Stimulated activated CD4-positive, alpha-beta T cell treated with anti-CD3 and anti-CD28 coated beads, Interleukin-15, amount 100 ng/mL, for 1 hour (primary cell): ENCODE measurements at places on chromosomes 1 and 21.

GRCh38 chr21:39863111-39863510, 4.1 kb upstream of the PCP4 start:
- DNase-seq: no peak

DNA sequence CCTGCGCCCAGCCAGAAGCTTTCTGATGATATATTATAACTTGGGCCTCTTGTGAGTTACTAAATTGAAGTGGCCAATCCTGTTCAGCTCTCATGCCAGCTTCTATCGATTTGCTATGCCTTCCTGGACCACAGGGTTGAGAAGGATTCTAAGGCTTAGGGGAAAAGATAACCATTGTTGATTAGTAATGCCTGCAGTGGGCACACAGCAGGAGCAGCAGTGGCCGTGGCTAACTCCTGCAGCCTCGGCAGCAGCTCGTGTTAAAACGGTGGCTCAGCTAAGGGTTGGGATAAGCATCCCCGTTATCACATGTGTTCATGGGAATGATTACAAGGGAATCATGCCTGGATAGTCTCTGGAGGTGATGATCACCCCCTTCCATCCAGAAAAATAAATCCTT, 20.5 kb upstream of the KCNE2 start:
- no peak for DNase-seq

GRCh38 chr1:180947901-180948640, 35.4 kb downstream of the KIAA1614 start:
- DNase-seq: no peak

GRCh38 chr1:183622013-183622412, 13.6 kb downstream of the ARPC5 start:
- no peak for DNase-seq

- DNase-seq: no peak
Observed at GRCh38 chr1:81126989-81127581, 673.6 kb upstream of the ADGRL2 start.

DNA sequence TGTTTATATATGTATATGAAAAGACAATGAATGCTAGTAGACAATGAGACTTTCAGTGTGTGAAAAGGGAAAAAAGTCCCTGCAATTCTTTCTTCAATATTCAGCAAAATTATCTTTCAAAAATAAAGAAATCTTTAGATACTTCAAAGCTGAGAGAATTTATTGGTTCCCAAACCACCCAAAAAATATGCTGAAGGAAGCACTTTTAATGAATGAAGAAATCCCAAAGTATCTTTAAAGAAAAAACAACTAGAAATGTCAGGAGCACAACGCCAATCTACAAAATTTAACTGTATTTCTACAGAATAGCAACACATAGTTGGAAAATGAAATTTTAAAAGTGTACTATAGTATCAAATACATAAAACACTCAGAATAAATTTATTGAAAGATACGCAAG, 142.3 kb upstream of the CHRM3 start:
- DNase-seq: no peak

DNA sequence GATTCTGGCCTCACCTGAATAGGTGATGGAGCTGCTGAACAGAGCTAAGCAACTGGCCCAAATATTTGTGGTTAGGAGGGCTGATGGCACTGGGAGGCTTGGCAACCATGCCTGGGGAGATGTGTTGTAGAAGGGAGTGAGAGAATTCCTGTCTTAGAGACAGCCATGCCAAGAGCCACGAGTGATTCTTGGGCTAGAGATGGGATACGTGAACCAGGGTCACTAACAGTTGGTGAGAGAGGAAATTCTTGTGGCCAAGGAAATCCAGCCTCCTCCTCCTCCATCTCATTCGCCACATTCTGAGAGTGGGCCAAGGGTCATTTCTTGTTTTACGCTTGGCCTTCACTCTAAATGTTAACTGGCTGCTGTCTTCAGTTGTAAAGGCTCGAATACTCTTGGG, 46.3 kb downstream of the NGF start:
- DNase-seq: no peak

DNA sequence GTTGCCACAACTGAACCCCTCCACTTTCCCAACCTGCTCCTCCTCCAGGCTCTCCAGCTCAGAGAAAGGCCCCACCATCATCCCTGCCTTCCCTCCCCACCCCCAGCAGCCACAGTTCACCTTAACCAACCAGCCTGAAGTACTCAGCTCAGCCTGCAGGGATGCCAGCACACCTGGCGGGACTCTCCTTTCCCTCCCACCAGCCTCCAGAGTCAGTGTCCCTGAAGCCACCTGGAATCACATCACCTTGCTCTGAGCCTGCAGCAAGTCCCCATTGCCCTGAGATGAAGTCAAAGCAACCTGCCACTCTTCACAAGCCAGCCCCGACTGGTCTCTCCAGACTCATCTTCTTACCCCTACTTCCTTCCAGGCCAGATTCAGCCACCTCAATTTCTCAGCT, 26.2 kb upstream of the ZC3H12A start:
- no peak for DNase-seq

DNA sequence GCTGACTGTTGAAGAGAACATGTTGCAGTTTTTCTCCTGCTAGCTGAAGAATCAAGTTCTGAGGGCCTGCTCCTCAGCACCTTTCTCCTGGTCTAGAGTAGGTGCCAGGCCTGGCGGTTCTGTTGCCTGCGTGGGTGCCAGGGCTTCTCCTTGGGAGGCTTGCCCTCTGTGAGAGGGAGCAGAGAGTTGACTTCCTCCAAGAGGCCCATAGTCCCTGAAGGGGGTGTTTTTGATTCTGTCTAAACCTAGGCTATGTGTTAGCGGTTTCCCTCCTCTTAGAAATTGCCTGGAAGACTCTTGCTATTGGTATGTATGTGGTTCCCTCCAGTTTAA, 312 bp upstream of the APOBEC4 start:
- DNase-seq: no peak

DNA sequence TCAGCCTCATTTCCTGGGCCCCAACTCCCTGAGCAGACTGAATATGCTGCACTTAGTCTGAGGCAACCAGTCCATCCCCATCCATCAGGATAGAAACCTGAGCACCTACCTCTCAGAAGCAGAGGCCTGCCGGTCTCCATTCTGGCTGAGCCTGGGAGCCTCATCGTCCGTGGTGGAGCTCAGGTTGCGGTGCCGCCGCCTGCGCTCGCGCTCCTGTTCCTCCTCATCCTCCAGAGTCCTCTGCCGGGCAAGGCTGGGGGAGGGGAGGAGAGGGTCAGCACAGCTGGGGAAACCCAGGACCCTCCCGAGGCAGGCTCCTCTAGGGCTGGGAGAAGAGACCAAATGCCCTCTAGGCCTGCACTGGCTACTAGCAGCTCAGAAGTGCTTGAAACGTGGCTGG, 10.1 kb downstream of the LAD1 start:
- no peak for DNase-seq

GRCh38 chr1:112850034-112850757, 105.8 kb downstream of the SLC16A1 start:
- no peak for DNase-seq

DNA sequence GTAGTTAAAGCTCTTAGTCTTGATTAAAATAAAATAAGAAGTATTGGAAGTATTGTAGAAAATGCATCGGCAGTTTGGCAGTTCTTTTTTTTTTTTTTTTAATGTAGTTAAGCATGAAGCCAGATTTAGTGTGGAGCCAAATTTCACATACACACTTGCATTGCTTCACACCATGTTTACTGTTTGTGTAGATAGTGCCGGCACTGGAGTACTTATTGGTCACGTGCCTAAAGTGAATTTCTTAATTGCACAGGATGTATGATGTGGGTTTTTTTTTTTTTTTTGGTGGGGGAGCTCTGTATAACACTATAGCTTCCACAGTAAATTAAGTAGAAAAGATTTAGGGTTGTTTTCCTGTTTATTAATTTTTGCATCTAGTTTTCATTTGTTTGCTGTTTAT, 21.2 kb upstream of the TMEM61 start:
- DNase-seq: no peak

GRCh38 chr1:150005606-150006005, 4.9 kb downstream of the OTUD7B start:
- no peak for DNase-seq

GRCh38 chr1:43849670-43850069, 83.9 kb upstream of the ARTN start:
- no peak for DNase-seq

DNA sequence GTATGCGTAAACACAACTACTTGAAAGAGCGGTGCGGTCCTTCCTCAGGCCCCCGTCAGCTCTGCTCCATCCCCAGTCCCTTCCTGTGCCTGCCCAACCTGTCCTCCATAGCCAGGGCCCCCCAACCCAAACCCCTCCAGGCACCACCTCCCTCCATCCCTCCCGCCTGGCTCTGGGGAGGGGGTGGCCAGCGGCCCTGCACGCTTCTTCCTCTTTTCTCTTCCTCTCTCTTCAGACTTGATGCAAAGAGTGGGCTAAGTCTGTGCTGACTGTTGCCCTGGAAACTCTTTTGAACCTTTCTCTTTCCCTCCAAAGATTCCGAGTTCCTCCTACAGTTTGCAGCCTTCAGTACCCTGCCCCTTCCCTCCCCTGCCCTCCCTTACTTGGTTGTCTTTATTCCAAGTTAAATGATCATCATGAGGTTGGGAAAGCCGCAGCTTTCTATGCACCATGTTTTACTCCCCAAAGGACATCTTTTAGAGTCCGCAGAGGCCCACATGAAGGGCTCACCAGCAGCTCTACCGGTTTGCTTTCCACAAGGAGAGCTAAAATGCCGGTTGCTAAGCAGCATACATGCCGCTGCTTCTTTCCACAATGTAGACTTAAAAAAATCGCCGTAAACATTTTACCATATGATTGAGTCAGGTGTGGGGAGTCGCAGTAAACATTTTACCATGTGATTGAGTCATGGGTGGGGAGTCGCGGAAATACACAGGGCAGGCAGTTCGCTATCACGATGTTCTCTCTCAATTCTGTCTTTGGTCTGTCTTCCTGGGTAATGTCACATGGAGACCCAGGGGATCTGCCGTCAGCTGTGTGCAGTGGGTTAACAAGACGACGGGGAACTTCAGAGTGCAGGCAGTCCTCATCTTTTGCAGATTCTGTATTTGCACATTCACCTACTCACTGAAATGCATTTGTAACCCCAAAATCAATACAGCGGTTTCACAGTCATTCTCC, 525.3 kb downstream of the KIF26B start:
- no peak for DNase-seq

DNA sequence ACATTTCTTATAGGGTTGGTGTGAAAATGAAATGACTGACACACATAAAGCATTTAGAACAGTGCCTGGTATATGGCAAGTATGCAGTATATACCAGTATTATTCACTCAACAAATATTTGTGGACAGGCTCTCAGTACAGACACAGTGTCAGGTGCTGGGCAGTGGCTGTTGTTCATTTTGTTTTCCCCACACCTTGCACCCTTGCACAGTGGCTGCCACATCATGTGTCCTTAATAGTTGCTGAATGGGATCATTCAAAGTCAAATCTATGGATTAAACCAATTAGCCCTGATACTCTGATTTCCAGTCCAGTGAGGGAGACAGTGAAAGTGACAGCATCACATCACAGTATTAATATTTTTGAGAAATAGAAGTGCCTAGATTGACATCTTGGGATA, 2.4 kb downstream of the SLAMF1 start:
- no peak for DNase-seq

DNA sequence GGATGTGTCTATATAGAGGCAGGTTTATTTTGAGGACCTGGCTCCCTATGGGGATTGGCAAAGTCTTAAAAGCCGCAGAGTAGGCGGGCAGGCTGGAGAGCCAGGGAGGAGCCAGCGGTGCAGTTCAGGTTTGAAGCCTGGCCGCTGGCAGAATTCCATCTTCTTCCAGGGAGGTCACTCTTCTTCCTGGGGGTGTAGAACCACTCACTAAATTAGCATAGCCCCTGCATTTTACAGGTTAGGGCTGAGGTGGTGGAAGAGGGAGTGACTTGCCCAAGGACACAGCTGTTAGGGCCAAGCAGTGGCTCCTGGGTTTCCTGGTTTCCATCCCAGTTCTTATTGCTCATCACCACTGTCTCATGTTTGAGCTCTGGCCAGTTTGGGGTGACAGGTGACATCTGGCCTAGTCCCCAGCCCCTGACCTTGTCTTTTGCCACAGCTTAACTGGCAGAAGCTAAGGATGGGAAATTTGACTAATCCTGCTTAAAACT, 1.4 kb downstream of the PINK1 start:
- DNase-seq: no peak

GRCh38 chr1:205373798-205374175, 17.1 kb upstream of the KLHDC8A start:
- no peak for DNase-seq

DNA sequence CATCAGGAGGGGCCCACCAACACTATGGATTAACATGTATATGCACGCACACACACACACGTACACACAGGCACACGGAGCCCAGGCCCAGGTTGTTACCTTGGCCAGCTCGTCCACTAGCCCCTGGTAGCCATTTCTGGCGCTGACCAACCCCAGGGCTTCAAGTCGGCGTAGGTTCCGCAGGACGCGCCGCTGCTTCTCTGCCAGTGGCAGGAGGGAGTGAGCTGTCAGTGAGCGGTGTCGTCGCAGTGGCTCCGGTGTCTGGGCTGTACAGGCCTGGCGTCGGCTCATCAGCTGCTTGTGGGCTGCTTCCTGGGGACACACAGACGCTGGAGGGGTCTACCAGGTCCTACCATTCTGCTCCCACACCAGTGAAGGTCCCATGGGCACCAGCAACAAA, 29.4 kb upstream of the MEF2D start:
- DNase-seq: no peak

DNA sequence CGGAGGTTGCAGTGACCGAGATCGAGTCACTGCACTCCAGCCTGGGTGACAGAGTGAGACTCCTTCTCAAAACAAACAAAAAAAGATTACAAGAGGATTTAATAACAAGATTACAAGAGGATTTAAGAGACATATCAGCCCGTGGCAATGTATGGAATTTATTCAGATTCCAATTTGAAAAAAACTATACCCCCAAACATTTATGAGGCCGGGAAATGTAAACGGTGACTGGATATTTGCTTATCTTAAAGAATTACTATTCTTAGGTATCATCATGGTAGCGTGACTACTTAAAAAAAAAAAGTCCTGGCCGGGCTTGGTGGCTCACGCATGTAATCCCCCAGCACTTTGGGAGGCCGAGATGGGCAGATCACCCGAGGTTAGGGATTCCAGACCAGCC, 21.2 kb upstream of the ELK4 start:
- DNase-seq: no peak

DNA sequence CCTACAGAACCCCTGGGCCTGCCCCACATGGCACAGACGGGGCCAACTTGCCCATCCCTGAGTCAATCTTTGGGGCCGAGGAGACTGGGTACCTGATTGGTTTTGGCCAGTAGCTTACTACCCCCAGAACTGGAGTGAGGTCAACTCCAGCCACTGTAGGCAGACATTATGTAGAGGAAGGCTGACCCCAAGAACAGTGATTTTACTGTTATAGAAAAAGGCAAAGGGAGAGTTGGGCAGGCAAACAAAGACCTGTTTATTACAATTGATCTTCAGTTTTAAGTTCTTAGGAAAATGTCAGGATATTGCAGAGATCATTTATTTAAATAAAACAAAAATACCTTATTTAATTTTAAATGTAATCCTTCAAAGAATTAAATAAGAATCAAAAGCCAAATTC, 653.8 kb downstream of the NPHP4 start:
- no peak for DNase-seq

DNA sequence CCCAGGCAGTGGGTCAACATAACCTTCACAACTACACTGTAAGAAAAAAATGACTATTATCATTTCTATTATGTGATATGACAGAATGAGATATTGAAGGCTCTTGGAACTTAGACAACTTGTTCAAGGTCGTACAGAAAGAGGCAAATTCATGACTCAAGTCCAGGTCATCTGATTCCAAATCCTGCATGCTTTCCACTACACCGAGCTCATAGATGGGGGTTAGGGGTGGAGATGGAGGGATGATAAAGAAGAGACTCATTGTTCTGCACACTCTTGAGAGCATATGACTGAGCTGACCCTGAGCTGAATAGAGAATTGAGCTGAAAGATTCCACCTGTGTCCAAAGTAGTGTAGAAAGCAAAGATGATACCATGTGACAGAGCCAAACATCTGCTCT, 2.8 kb downstream of the FCRL6 start:
- no peak for DNase-seq
